ENCODE measurements at places on chromosomes 2 and 18. TPM values are rescaled to one million over a fixed set of nuclear protein-coding genes. Genes with fewer than 3 reads are reported as not detected.

DNA sequence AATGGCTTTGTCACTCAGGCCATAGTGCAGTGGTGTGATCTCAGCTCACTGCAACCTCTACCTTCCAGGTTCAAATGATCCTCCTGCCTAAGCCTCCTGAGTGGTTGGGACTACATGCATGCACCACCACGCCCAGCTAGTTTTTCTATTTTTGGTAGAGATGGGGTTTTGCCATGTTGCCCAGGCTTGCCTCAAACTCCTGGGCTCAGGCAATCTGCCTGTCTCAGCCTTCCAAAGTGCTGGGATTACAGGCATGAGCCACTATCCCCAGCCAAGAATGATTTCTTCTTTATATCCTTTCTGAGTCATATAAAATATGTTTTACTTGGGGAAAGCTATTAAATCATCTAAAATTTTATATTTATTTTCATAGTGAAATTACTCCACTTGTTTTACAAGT, 61.3 kb downstream of the CYBRD1 start:
- no peak for DNase-seq

GRCh38 chr2:197615016-197615652, 60.3 kb downstream of the RFTN2 start:
- no peak for DNase-seq

- no peak for DNase-seq
Observed at GRCh38 chr2:68365087-68365486, at the start of gene PLEK. PLEK (plus strand) TSS chr2:68365282; CDS start chr2:68365352, 70 bp downstream.

TUBA3D gene
- total RNA-seq, result 2.0 TPM

GRCh38 chr18:35619464-35619863, 37.9 kb downstream of the GALNT1 start:
- DNase-seq, result peak; percentile 29

GRCh38 chr2:62216113-62216512, 20.2 kb downstream of the B3GNT2 start:
- DNase-seq, result no peak

LYPD6 gene
- total RNA-seq, result 16.6 TPM

SERPINB13 gene
- total RNA-seq, result not detected

DNA sequence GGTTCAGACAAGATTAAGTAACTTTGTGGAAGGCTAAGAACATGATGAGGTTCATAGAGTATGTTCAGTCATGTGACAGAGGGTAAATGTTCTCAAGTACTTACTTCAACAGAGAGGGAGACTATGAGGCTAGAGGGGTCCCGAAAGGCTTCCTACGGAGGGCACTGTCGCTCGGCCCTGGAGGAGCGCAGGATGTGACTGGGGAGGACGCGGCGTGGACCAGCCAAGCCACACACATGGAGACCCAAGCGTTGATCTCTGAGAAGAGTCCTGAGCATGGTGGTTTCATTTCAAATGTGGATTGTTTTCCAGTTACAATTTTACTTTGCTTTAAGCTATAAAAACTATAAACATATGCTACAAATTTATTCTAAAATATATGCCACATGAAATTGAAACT, 227.5 kb downstream of the PTGR3 start:
- no peak for DNase-seq

RGPD8 gene
- 4.1 TPM for total RNA-seq

RAPGEF4 gene
- 0.23 TPM for total RNA-seq

DNA sequence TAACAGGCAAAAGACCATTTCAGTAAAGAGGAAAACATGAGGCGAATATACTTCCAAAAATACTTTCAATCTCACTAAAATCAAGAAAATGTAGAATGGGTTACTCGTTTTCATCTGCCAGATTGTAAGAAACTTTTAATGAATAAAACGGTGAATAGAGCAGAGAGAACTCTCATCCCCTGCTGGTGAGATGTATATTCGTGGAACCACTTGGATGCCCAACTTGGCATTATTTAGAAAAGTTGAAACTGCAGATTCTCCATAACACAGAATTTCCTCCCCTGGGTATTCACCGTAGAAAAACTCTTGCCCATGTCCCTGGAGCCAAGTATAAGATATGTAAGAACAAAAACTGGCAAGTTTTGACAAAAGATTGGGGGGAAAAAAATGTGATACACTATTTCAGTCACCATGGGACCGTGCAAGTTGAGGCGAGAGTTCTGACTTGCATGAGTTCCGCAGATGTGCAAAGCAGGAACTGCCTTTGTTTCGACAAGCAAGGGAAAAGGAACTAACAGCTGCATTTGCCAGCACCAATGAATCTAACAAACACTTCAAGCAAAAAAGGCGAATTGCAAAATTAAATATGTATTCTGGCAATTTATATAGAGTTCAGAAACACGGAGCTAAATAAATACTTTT, 14.8 kb downstream of the TIMM21 start:
- DNase-seq, result no peak
